ENCODE measurements at places on chromosomes 12 and 14. TPM values are rescaled to one million over a fixed set of nuclear protein-coding genes. Genes with fewer than 3 reads are reported as not detected.

DNA sequence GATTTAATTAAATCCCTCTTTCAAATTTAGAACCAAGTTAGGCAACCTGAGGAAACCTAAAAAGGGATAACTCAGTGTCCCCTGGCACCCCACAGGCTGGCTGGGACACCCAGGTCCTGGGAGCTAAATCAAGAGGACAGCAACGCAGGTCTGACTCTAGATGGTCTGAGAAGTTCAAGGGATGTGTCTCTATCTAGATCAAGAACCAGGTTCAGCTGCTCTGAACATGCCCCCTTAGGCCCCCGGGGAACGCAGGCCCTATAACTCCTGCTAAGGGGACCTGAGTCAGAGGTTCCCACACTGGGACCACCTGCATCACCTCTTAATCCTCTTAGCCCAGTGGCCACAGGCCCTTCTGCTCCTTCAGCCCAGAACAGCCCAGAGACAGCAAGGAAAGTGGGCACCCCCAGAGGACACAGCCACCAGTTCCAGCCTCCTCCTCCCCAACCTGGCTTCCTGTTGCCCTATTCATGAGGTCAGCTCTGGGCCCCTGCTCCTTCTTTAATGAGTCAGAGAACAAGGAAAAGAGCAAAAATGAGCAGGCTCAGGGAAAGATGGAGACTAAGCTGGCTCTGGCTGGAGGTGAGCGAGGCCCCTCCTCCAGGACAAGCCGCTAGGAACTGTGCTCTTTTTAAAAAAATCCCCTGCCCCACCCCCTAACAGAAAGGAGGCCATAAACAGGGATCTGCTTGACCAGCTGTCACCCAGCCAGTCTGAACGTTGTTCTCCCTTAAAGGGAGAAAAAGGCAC is 10.8 kb downstream of the PITPNM2 start:
- no peak overlapping the region for H3K4me3 ChIP-seq
- DNase-seq = no peak
- peaks cover 30% of the 10 kb centered on the region for H3K4me1 ChIP-seq
- H3K36me3 ChIP-seq = peaks cover 3% of the 10 kb centered on the region

GRCh38 chr14:77554207-77554606 is 55.6 kb upstream of the ISM2 start:
- peaks cover 43% of the 10 kb centered on the region for H3K36me3 ChIP-seq
- peak overlapping the region; percentile 78 for H3K27ac ChIP-seq
- peak; percentile 33 for DNase-seq
- peaks cover 20% of the 10 kb centered on the region for H3K4me1 ChIP-seq

C12orf50 gene
- 0.11 TPM for total RNA-seq

NUDT4 gene
- total RNA-seq = 58.7 TPM

GRCh38 chr14:102479107-102479506 is 30.5 kb downstream of the ANKRD9 start:
- H3K36me3 ChIP-seq = peaks cover 10% of the 10 kb centered on the region
- H3K4me1 ChIP-seq = peaks cover 2% of the 10 kb centered on the region
- no peak overlapping the region for H3K27ac ChIP-seq
- no peaks in the 10 kb centered on the region for H3K27me3 ChIP-seq
- no peak for DNase-seq
